Osteocyte (in vitro differentiated cells): ENCODE measurements at places on chromosomes 6 and 20. TPM values are rescaled to one million over a fixed set of nuclear protein-coding genes. Genes with fewer than 3 reads are reported as not detected.

- no peak for DNase-seq
Measured at GRCh38 chr6:34529665-34530327, 26.3 kb downstream of the SPDEF start.

RAB23 gene
- 33.8 and 35.2 TPM in 2 replicates for total RNA-seq

DNA sequence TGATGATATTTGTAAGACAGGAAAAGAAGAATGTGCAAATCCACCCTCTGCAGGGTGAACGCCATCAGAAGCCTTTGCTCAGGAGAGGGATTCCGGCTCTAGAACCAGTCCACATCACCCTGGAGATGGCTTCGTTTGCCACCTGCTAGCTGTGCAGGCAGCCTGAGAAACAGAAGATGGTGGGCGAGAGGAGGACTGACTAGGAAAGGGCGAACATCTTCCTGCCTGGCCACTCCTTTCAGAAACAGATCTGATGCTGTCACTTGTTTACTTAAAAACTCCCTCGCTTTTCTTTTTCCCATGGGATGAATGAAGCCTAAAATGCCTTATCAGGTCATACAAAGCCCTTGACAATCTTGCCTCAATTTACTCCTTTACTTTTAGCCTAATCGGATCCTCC lies 1.2 kb downstream of the PTPRA start:
- peak; percentile 65 for DNase-seq

DNA sequence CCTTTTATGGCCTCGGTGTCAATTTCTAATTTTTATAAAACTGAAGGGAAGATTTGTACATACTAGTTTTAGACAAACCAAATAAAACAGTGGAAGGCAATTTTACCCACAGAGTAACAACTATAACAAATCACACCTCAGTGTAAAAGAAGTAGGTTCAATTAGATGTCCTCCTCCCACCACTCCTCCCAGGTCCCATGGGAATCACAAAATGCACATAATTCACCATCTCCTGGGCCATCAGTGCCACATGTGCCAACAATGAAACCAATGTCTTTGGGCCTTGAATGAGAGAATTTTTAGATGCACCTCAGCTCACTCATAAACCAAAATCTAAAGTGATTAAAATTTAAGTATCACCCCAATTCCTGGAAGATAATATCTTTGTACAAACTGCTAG lies 267.8 kb downstream of the BTBD9 start:
- DNase-seq = no peak

GRCh38 chr6:30810813-30811339 lies 66.5 kb upstream of the IER3 start:
- DNase-seq = no peak

ABHD12 gene
- 42.9 and 50.3 TPM in 2 replicates for total RNA-seq

DNA sequence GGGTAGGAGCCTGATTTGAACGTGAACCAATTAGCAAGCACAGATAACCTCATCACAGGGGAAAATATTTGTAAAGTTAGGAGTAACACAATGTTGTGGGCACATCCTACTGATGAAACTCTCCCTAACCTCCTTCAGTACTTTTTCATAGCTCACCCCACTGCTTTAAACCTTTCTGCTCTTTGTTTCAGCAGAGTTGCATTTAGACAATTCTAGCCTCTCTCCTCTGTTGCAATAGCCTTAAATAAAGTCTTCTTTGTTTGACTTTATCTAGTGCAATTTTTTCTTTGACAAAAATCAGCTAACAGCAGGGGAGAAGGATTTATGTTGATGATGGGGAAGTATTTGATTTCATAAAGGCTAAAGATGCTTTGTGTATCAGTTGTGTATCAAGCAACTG lies 14.1 kb downstream of the C6orf141 start:
- no peak for DNase-seq

GRCh38 chr20:58688840-58689239 lies 3.8 kb upstream of the NPEPL1 start:
- DNase-seq = peak; percentile 49

DNA sequence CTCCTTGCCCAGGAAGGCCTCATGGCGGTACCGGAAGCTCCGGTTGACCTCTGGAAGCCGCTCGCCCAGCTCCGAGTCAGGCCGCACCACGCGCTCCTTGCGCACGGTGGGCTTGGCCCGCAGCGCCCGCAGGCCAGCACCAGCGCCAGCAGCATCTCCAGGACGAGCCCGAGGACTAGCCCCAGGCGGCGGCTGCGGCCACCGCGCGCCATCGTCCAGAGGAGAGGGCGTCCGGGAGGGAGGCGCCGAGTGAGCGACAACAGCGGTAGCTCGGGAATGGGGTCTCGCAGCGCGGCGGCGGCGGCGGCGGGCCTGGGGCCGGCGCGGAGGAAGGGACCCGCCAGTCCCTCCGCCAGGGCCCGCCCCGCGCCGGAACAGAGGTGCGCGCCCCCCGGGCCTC lies 27.6 kb upstream of the CGA start:
- no peak for DNase-seq
